IMR-90 (cell line): ENCODE measurements at places on chromosomes 4 and X. TPM values are rescaled to one million over a fixed set of nuclear protein-coding genes. Genes with fewer than 3 reads are reported as not detected.

Gene ELF2
- 37.8 and 42.3 TPM in 2 replicates for total RNA-seq

- no peak for DNase-seq
Measured at GRCh38 chrX:152958047-152958446, 35.9 kb downstream of the PNMA5 start.

DNA sequence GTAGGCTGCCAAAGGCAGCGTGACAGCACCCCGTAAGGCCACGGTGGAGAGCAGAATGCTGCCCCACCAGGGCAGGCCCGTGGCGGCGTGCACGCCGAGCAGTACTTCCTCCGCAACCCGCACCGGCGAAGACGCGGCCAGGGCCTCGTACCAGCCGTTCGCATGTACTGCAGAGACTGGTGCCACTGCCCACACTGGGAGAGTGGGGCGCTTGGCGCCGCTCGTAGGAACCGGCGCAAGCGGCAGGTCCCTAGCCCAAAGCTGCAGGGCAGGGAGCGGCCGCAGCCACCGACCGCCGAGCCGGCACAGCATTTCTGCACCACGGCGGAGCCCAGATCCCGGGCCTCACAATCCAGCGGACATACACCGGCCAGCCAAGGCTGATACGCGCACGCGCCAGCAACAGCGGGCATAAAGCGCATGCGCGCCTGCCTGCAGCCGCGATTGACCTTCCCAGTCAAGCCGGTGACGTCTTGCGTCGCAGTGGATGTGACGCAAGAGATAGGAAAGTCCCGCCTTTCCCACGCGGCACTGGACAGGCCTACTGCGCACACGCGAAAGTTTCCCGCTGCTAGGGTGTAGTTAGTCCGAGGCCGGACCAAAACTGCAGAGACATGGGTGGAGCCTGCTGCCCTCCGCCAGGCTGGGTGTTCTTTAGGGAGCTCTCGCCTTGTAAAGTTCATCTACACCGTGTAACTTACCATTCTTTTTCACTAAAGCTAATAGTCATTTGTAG, at the start of gene COX18:
TSS of gene COX18 (minus strand) at position 379 of the 736 bp plus-strand sequence. CDS start at position 312, 67 bp downstream.
- peak; percentile 99 for DNase-seq

GRCh38 chr4:100450449-100450848, 67.4 kb downstream of the EMCN start:
- DNase-seq = peak; percentile 10

GRCh38 chr4:164383058-164383357, 370.9 kb upstream of the SMIM31 start:
- no peak for DNase-seq

DNA sequence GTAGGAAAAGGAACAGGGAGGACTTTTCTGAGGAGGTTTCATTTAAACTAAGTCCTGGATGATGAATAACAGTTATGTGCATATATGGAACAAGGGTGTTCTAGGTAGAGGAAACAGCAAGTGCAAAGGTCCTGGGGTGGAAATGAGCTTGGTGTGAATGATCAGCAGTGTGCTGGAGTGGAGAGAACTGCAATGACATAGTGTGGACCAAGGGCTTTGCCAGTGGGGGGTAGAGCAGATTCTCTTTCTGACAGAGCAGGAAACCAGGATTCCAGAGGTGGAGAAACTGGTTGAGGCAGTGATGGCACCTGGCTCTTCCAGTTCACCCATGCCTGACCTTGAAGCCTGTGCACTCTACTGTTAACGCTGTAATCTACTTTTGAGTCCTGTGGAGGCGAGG, 1.7 kb downstream of the PPP1R3F start:
- no peak for DNase-seq

DNA sequence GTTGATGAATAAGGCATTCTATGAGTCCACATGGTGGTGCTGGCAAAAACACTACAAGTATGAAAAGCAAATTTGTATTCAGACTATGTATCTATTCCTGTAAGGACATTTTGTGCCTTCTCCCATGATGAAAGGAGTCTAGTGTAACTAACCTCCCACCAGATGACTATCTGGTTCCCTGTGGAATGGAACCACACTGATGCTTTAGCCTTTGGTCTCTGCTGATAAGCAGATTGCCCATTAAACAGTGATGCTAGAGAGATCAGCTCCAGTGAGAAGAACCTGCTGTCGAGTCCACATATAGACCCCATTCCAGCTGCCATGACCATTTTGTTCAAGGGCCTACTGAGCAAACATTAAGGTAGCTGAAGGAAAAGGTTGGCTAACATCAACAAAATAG, 10.5 kb upstream of the THOC2 start:
- no peak for DNase-seq

- no peak for DNase-seq
Measured at GRCh38 chrX:43743100-43743822, 87.2 kb downstream of the MAOA start.

DNA sequence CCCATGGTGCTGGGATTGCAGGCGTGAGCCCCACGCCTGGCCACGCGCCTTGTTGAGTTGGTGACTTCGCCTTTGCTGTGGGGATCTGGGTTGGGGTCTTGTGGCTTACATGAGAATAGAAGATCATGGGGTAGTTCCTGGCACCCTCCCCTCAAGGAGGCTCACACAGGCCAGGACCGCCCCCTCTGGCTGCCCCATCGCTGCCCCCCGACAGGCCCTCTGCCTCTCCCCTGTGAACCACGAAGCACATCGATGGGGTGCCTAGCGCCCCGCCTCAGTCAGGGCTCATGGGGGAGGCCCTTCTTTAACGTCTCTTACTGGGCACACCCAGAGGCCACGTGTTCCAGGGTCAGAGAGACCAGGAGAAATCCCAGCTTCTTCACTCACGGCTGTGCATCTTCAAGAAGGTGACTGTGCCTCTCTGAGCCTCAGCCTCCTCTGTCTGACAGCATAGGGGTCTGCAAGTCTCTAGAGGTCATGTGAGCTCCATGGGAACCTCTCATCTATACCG, 23.6 kb upstream of the SPON2 start:
- no peak for DNase-seq

DNA sequence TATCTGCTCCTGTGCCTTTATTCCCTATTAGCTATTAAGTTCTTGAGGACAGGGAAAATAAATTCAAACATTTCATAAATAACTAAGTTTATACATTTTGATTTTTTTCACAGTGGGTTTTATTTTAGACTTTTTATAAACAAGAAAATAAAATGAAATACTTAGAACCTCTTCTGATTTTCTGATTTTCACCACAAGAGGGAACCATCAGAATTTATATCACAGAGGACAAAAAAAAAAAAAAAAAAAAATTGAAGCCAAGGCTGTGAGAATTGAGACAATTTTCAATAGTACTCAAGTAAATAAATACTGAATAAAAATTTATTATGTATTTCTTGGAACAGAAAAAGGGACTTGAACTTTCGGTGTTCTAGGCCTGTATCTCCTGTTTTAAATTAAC, 288.1 kb downstream of the SH3BGRL start:
- DNase-seq = no peak

DNA sequence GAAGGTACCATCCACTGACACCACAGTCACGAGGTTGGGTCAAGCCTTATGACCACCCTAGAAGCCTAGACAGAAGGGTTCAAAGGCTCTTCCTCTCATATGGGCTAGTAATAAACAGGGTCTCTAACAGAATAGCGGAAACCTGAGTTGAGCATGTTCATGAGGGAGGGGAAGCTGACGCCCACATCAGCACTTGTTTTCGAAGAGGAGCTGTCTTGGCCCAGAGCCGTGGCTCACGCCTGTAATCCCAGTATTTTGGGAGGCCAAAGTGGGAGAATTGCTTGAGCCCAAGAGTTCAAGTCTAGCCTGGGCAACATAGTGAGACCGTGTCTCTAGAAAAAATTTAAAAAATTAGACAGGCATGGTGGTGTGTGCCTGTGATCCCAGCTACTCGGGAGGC, 21.5 kb upstream of the TMSB4X start:
- DNase-seq = no peak

- no peak for DNase-seq
Measured at GRCh38 chrX:6383488-6383887, 151.4 kb downstream of the VCX3A start.
